Activated CD4-positive, alpha-beta T cell treated with anti-CD3 and anti-CD28 coated beads, Interleukin-2, amount 10 ng/mL, durations not matched to agents 7 days and 5 days (primary cell): ENCODE measurements at places on chromosomes 16 and 17. TPM values are rescaled to one million over a fixed set of nuclear protein-coding genes. Genes with fewer than 3 reads are reported as not detected.

GRCh38 chr16:88914750-88915368 lies 48.4 kb upstream of the PABPN1L start:
- DNase-seq: no peak

DNA sequence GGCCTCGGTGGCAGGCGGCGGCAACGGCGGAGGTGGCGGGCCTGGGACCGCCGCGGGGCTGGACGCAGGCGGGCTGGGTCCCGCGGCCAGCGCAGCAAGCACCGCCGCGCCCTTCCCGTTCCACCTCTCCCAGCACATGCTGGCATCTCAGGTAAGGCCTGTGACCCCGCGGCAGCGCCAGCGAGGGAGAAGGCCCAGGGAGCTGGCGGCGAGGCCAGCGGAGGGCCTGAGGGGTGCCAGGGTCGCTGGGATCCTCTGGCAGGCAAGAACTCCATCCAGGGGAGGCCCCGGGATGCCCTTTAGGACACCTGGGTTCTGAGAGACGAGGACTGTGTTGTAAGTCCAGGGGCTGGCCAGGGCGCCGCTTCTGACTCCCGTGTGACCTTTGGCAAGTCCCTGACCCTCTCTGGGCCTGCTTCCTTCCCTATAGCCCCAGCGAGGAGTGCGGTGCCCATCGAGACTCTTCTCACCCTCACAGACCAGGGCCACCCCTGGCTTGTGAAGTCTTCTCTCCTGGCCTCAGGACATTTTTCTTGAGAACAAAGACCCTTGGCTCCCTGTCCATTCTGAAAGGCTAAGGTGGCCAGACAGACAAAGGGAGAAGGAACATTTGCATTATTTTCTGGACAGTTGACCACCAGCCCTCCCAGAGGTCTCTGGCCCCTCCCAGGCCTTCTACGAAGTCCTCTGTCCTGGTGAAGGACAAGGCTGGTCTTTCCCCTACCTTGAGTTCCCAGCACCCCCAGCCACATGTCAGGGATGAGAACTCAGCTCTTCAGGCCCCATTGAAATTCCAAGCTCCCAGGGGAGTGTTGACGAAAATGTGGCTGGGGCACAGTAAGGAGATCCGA lies 6.3 kb downstream of the TBX2 start:
- DNase-seq: no peak

- no peak for DNase-seq
These were observed 203.0 kb upstream of the TNRC6C start for GRCh38 chr17:77755410-77755963.

GRCh38 chr16:2230376-2230775 lies 5.9 kb upstream of the DNASE1L2 start:
- no peak for DNase-seq

GRCh38 chr17:69692171-69692570 lies 277.7 kb downstream of the MAP2K6 start:
- DNase-seq: no peak

- DNase-seq: no peak
These were observed 174.8 kb upstream of the FOXF1 start for GRCh38 chr16:86335266-86336172.

GUCY2D gene
- total RNA-seq: not detected

MGAT5B gene
- total RNA-seq: 0.12 TPM

VMO1 gene
- 0.32 TPM for total RNA-seq
